ENCODE measurements at places on chromosomes 5 and 9.

- DNase-seq, result no peak
These were observed 116.1 kb downstream of the MSX2 start for GRCh38 chr5:174840435-174840834.

- no peak for DNase-seq
These were observed at the start of gene DPYSL3 for GRCh38 chr5:147509710-147510651. Gene DPYSL3 (minus strand): TSS chr5:147510068. CDS start chr5:147509858, 210 bp downstream.

DNA sequence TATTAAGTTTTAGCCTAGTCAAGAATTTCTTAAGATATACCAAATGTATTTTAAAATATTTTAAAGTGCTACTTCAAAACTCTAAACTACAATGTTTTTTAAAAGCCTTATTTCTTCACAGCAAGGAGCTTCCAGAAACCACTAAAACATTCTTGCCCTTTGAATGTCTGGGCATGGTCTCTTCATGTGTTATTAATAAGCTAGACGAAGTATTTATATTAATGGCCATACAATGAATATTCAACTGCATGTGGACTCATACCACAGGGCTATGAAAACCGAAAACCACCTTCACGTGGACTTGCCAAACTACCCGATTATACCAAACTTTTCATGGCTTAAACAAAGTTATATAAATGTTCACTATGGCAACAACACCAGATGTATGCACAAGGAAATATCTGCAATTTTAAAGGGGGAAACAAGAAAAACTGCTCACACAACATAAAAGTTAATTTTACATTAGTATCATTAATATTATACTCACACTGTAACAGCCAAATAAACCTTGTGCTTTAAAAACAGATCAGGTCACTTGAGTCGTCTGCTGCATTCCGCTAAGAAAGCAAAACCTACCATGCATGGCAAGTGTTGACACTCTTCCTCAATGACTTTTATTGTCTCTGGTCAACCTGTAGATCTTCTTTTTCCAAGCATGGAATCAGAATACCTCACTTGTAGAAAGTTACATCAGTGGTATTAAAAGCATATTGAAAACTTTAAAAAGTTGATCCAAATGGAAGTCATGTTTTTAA is 246.3 kb downstream of the BNC2 start:
- DNase-seq, result no peak

DNA sequence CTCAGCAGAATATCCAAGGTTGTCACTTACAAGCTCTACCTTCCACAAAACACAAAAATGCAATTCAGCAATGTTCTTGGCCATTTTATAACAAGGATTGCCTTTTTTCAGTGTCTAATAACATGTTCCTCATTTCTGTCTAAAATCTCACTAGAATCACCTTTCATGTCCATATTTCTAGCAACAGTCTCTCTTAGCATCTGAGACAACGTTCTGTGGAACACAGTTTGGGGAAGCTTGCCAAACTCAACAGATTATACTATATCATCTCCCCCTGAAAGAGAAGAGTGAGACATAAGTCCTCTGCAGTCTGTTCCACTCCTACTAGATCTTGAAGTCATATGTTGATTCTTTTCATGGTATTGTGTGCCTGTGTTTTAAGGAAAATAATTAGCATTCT is 70.7 kb downstream of the F2RL2 start:
- no peak for DNase-seq

GRCh38 chr9:137296670-137297664 is 5.1 kb downstream of the NRARP start:
- DNase-seq, result no peak

DNA sequence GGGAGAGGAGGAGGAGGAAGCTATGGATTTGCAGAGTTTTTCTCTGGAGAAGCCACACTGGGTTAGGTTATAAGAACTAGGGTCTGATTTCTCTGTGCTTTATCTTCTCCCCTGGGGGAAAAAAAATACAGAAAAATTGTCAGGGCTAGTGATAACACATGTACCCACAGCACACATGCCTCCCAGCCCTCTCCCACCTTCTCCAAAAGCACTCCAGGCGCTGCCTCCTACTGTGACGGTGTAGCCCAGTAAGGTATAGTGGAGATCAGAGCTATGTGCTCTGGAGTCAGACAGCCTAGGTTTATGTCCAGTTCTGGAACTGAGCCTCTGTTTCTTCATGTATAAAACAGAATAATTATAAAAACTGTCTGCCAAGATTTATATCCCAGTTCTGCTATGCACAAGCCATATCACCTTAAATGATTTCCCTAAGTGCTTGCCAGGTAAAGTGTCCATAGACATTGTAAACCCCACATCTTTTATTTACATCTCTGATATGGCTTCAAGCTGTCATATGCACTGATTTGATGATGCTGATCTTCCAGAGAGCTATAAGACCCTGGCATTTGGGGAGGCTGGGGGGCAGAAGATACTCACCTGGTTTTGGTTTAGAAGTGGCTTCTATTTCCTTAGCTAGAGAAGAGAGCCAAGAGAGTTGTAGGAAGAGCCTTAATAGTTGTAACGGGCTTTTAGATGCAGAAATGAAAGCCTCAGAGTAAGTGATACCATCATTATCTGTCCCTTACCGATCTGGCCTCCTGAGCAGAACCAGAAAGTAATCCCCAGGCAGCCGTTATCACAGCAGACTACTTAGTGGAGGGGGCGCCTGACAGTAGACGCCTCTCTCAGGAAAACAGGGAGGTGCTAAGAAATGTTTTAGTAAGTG is 7.6 kb downstream of the SLC1A3 start:
- no peak for DNase-seq

- DNase-seq, result no peak
These were observed 3.5 kb upstream of the SNX30 start for GRCh38 chr9:112747094-112747493.

DNA sequence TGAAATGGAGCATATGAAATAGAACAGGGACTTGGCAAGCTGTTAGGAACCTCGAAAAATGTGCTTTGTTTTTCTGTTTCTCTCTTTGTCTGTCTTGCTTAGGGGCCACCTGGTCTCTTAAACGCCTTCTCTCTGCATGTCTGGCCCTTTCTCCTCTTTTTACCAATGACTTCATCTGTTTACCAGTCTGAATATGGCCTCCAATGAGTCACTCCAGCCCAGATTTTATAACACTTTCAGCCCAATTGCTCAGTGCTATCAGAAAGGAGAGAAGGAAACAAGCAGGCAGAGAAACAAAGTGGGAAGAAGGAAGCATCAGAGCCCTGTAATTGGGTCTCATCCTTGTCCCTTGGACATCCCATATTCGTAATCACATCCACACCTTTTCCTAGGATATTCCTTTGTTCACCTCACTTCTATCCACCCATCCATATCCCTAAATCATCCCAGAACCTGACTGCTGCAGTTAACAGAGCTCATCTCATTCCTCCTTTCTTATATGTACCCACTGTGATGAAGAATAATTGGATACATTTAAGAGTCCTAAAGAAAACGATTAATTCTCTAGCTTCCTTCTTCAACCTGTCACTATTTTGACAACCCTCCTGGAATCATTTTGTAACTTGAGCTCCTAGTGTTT is 151.8 kb upstream of the GPR151 start:
- DNase-seq, result no peak

- DNase-seq, result no peak
These were observed 21.0 kb downstream of the RUSC2 start for GRCh38 chr9:35510754-35511428.

DNA sequence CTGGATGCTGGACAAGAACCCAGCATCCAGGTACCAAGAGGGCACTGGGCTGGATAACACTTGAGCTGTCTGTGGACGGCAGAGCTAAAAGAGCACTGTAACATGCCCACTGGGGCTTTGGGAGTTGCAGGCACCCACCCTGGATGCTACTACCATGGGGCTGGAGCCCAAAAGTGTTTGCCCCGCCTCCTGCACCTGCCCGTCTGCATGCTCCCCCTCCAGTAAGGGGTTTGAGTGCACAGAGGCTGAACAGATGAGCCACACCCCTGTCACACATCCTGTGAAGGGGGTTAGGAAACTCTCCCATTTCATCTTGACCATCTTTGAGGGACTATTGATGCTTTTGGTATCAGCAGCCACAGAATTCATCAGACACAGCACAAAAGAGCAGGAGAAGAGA is 69.0 kb downstream of the LIX1 start:
- no peak for DNase-seq

GRCh38 chr5:142845402-142845921 is 75.3 kb downstream of the ARHGAP26 start:
- DNase-seq, result no peak

GRCh38 chr9:97557606-97558095 is 56.2 kb downstream of the TMOD1 start:
- DNase-seq, result no peak

DNA sequence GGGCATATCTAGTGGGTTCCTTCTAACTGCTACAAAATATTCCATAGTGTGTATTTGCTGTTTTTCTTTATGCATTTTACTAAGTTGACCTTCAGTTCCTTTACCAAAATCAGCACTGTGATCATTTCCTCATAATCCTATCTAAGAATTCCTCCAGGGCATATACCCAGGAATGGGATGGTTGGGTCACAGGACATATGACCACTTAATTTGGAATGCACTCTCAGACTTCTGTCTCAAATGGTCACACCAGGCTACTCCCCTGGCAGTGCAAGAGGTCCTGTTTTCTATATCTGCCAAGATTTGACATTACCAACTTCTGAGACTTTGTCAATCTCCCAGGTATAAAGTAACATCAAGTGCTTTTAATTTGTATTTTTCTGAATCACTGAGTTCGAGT is 63.9 kb downstream of the ADAMTS12 start:
- no peak for DNase-seq

DNA sequence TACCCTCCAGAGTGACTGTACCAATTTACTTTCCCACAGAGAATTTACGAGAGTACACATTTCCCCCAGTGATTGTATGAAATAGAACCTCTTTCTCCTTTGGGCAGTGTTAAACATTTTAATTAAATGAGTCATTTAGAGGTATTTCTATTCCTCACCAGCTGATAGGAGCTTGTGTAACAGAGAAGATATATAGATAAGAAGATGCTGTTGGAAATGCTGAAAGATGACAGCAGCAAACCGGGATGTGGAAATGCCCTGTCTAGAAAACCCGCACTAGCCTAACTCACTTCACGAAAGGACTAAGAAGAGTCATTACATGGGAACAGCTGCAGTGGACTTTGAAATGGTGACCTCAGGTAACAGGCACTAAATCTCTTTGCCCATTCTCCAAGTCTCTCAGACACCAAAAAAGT is 68.3 kb downstream of the LPAR1 start:
- DNase-seq, result no peak

- no peak for DNase-seq
These were observed 31.9 kb upstream of the TBC1D2 start for GRCh38 chr9:98287384-98287783.

- no peak for DNase-seq
These were observed 165.2 kb upstream of the KLF9 start for GRCh38 chr9:70579686-70580085.

GRCh38 chr5:95631255-95631958 is 11.5 kb downstream of the GPR150 start:
- DNase-seq, result no peak

DNA sequence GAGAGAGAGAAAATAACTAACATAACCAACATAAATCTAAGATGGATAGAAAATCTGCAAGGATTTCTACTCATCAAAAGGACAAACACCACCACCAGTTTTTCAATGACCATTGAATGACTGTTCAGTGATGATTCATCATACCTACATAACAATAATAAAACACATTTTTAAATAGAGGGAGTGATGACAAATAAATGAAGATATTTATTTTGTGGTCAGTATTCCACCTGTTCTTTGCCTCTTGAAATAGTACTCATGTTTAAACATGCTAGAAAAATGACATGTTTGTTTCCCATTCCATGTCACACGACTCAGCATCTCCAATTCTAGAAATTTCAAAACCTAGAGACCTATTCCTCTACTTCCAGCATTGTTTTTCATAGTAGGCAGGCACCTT is 34.6 kb upstream of the ADAMTS16 start:
- no peak for DNase-seq

DNA sequence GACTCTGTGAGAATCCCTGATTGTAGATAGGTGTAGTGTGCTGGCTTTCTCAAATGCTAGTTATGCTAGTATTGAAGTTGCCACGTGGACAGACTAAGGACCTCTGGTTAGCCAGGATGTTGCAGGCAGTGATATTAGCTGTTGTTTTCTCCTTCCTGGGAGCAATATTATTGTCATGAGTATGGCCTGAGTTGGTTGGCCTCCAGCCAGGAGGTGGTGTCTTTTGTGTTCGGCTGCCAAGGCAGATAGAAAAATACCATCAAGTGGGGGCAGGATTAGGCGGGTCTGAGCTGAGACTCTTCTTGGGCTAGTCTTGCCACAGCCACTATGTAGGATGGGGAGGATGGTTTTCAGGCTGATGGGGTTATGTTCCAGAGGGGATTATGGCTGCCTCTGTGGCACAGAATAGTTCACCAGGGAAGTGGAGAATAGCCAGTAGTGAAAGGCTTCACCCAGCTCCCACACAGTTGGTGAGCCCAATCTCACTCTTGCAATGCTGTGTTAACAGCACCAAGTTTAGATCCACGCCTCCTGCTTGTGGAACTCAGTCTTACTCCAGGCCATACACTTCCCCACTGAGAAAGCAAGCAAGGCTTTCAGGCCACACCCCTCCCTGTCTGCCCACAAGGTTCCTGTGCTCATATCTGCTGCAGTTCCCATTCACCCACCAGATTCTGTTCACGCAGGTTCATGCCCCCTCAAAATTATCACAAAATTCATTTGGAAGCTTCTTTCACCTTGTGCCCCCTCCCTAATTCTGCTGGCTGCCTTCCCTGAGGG is 31.2 kb downstream of the GHR start:
- no peak for DNase-seq

GRCh38 chr5:1468247-1468612 is 23.0 kb upstream of the SLC6A3 start:
- DNase-seq, result no peak

DNA sequence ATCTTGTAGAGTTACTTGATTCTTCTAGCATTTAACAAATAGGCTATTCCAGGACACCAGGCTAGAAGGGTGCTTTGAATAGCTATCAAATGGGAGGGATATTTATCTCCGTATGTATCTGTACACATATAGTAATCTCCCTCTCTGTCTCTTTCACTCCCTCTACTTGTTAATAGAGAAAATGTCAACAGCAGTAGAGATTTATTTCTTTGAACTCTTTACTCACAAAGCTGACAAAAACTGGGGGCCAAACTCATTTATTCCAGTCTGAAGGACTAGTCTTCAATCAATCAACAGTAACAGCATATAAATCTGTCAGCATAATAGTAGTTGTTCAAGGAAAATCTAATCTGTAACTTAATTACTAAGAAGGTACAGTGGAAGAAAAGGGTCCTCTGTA is 78.2 kb upstream of the FER start:
- DNase-seq, result no peak

GRCh38 chr9:107049803-107050184 is 186.8 kb downstream of the ZNF462 start:
- DNase-seq, result no peak

GRCh38 chr5:89520771-89521170 is 637.8 kb upstream of the MEF2C start:
- no peak for DNase-seq

GRCh38 chr5:141402553-141403243 is at the start of gene PCDHGA9:
Gene PCDHGA9 (plus strand): TSS chr5:141402778. CDS start chr5:141402953, 175 bp downstream.
- no peak for DNase-seq

- no peak for DNase-seq
These were observed 76.1 kb downstream of the ADAMTS2 start for GRCh38 chr5:179268966-179269693.
